CD4-positive, alpha-beta T cell treated with Interleukin-15 for 4 hours (primary cell): ENCODE measurements at places on chromosomes 3 and 15.

GRCh38 chr3:97885931-97886824 lies 64.4 kb downstream of the CRYBG3 start:
- DNase-seq, result no peak

DNA sequence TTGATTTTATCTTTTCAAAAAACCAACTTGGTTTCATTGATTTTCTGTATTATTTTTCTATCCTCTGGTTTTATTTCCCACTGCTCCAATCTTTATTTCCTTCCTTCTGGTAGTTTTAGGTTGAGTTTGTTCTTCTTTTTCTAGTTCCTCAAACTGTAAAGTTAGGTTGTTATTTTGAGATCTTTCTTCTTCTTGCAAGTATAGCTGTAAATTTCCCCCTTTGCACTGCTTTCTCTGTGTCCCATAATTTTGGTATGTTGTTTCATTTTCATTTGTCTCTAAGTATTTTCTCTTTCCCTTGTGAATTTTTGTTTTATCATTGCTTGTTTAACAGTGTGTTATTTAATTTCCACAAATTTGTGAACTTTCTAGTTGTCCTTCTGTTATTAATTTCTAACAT lies 120.0 kb downstream of the PLD1 start:
- DNase-seq, result no peak

DNA sequence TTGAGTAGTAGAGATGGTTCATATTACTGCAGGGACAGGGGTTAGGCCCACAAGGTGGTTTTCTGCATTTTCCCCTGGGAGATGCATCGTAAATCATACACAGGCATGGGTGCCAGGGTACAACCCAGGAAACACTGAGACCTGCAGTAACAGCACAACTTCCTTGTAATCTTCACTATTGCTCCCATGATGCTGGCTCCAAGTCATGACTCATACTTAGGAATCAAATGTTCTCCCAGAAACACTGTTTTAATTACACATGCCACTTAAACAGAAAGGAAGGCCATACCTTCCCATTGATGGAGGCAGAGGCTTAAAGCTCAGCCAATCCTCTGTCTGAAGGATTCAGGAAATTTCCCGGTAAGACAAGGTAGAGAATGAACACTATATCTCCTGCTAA lies 106.5 kb downstream of the ERC2 start:
- no peak for DNase-seq

DNA sequence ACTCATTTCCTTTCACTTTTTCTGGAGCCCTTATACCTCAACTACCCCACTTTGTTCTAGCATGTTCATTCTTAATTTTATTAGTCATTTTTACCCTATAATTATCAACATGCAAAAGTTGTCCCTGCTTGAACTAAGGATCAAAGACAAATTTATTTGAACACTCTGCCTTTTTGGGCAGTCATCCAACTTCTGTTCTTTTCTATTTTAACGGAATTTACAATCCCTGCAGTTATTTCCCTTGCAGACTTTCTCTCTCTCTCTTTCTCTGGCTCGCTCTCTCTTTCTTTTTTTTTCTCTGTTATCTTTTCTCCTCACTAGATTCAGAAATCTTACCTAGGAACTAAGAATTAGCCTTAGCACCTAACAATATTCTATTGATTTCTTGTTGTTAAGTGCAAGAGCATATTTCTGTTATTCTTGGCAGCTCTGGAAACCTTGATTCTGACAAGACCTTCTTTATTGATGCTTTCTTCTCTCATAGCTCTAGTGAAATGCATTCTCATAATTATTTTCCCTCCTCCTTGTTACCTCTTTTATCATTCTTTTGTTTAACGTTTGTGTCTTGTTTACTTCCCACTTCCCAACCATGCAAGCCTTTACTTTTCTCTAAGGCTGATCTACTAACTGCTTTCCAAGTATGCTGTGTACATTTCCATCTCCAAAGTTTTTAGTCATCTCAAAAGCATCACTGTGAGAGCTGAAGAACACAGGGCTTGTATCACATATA lies 951.6 kb downstream of the DIPK2A start:
- no peak for DNase-seq

- no peak for DNase-seq
These were observed 5.7 kb upstream of the CSPG4 start for GRCh38 chr15:75718328-75718727.

DNA sequence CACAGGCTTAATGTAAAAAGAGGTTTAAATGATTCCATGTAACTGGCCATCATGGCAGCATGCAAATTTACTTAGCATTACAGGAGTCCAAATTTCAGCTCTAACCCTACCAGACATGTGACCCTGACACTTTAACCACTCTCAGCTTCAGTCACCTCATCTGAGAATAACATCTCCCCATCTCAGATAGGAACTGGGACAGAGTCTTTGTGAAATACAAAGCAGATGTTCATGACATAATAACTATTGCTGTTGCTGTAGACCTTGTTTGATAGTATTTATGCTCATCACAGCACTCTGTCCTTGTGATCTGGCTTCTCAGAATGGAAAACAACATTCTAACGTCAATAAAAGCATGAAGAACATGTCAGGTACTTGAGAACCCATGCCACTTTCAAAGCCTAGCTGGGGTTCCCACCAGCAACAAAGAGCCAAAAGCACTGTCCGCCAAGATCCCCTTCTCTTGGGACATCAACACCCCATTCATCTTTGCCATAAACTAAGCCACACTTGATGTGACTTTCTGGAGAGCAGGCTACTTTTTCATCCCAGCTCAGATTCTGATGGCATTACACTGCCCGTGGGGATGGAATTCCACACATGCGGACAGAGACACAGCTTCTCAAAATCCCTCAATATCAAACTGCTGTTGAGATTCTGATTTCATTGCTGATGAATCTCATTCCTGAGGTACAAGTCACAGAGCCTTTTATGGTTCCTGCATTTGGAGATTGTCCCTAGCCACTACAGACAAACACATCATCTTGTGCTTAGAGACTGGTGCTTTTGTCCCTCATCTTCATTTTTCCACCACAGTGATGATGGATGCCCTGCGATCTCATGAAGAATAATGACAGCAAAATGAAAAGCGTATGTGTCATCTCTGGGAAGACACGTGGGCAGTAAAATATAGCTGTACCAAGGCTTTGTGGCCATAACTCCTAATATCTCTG lies 202.7 kb downstream of the TNIK start:
- no peak for DNase-seq

- no peak for DNase-seq
These were observed 490.3 kb upstream of the EPHA6 start for GRCh38 chr3:96324087-96324486.

DNA sequence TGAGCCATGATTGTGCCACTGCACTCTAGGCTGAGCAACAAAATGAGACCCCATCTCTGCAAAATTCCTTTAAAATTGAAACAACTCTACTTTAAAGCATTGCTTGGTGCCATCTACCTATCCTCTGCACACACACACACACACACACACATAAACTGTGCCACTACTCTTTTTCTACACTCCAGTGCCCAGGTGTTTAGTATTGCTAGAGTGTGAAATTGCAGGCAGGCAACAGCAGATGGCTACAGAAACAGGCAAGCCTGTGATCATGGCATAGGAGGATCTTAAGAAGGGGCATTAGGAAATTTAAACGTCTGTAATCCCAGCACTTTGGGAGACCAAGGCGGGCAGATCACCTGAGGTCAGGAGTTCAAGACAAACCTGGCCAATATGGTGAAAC lies 39.0 kb downstream of the SIDT1 start:
- no peak for DNase-seq

- DNase-seq, result no peak
These were observed 58.1 kb upstream of the CD200R1L start for GRCh38 chr3:112904786-112905185.
